K562 (cell line): ENCODE measurements at places on chromosomes 13 and 19. TPM values are rescaled to one million over a fixed set of nuclear protein-coding genes. Genes with fewer than 3 reads are reported as not detected.

GRCh38 chr13:31986676-31987470 lies 44.7 kb upstream of the FRY start:
- DNase-seq: no peak
- no peaks in the 10 kb centered on the region for H3K36me3 ChIP-seq
- H3K27ac ChIP-seq: no peak overlapping the region
- no peaks in the 10 kb centered on the region for H3K27me3 ChIP-seq

- H3K27ac ChIP-seq: no peak overlapping the region
- no peaks in the 10 kb centered on the region for H3K4me1 ChIP-seq
- DNase-seq: no peak
- H3K36me3 ChIP-seq: no peaks in the 10 kb centered on the region
Measured at GRCh38 chr13:55572408-55572807, 1568.3 kb upstream of the PRR20A start.

GRCh38 chr19:7442423-7442822 lies 46.4 kb downstream of the PEX11G start:
- no peak overlapping the region for H3K4me3 ChIP-seq
- H3K36me3 ChIP-seq: peaks cover 30% of the 10 kb centered on the region; the same call in 2 of the 3 replicates
- H3K27me3 ChIP-seq: no peaks in the 10 kb centered on the region
- peaks cover 2% of the 10 kb centered on the region; the same call in 1 of the 3 replicates for H3K4me1 ChIP-seq
- DNase-seq: no peak

GRCh38 chr19:610801-611480 lies 21.3 kb downstream of the HCN2 start:
- peak overlapping the region; percentile 76 for H3K27ac ChIP-seq
- peaks cover 28% of the 10 kb centered on the region; the same call in 2 of the 3 replicates for H3K36me3 ChIP-seq
- no peaks in the 10 kb centered on the region for H3K27me3 ChIP-seq
- peak overlapping the region; percentile 21 for H3K4me3 ChIP-seq

- peak overlapping the region; percentile 84 for H3K4me3 ChIP-seq
- H3K27ac ChIP-seq: peak overlapping the region; percentile 47; the same call in 2 of the 3 replicates
- peaks cover 20% of the 10 kb centered on the region; the same call in 1 of the 3 replicates for H3K36me3 ChIP-seq
- no peaks in the 10 kb centered on the region for H3K27me3 ChIP-seq
- DNase-seq: no peak
Measured at GRCh38 chr13:110706570-110707372, 855 bp upstream of the CARS2 start.

DNA sequence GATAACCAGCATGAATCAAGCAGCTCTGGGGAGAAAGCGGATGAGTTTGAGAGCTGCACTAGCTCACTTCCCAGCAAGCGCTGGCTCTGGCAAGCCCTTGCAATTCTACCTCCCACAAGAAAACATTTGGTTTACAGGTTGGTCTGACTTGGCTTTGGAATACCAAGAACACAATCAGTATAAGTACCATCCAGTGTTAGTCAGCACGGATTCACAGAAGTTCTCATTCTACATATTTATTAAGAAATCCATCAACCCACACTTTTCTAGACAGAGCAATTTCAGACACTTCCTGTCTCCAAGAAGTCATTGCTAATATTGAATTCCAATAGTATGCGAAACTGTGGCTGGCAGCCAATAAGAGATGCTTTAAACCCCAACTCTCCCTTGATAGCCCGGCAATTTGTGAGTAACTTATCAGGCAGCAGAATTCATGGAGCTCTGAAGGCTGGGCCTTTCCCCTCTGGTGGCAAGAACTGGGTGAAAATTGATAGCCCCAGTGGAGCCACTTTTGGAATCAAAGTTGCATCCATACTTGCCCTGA lies 59.4 kb upstream of the WASF3 start:
- H3K27me3 ChIP-seq: no peaks in the 10 kb centered on the region
- no peak overlapping the region for H3K4me3 ChIP-seq
- no peaks in the 10 kb centered on the region for H3K4me1 ChIP-seq
- DNase-seq: no peak
- no peak overlapping the region for H3K27ac ChIP-seq

DNA sequence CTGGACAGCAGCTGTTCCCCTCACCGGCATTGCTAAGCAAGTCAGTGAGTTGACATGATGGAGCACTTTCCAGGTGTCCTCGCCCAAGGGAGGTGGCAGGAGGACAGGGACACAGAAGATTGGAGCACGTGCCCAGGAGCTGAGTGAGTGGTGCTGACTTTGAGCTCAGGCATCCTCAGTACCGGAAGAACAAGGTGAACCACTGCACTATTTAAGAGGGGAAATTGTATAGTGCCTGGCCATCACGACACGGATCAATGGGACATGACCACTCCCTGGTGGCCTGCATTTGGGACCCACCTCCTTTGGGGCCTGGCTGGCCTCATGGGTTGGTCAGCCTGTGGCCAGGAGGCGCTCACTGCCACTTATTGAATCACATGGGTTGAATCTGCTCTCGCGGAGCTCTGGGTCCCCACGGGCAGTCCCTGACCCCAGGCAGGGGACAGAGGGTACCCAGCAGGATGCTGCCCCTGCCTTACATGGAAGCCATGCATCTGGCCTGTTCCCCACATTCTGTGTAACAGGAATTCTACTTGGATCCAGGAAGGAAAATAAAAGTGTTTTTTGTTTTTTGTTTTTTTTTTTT lies 206.9 kb upstream of the ZNF536 start:
- no peak overlapping the region for H3K4me3 ChIP-seq
- H3K36me3 ChIP-seq: no peaks in the 10 kb centered on the region
- no peak overlapping the region for H3K27ac ChIP-seq

DNA sequence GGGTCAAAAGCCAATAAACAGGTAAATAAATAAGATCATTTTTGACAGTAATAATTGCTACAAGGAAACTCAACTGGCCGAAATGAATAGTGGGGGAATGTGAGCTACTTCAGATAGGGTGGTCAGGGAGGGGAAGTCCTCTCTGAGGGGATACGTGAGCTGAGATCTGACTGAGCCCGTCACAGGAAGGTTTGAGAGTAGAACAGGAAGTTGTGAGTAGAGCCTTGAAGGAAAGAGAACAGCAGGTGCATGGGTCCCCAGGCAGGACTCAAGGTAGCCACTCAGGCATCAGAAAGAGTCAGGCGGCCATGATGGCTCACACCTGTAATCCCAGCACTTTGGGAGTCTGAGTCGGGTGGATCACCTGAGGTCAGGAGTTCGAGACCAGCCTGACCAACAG lies 6.3 kb downstream of the IRGQ start:
- no peak for DNase-seq
- H3K27me3 ChIP-seq: no peaks in the 10 kb centered on the region
- H3K4me3 ChIP-seq: no peak overlapping the region
- peaks cover 25% of the 10 kb centered on the region; the same call in 2 of the 3 replicates for H3K36me3 ChIP-seq
- H3K4me1 ChIP-seq: no peaks in the 10 kb centered on the region

DNA sequence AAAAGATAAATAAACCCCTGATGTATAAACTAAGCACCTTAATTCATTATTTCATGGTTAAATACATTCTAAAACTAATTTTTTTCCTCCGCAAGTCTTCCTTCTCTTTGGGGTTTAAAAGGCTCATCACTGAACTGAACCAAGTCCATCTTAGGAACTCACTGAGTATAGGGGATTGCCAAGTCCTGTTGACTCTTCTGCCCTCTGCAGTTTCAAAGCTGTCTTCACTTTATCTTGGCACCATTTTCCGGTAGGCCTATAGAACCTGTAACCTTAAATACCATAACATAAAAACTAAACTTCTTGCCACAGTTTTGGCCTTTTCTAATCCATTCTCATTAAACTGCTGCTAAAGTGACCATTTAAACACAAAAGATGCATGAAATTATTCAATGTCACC lies 66.5 kb upstream of the USPL1 start:
- no peaks in the 10 kb centered on the region for H3K4me1 ChIP-seq
- no peak overlapping the region for H3K4me3 ChIP-seq
- H3K27ac ChIP-seq: no peak overlapping the region

- no peak overlapping the region for H3K4me3 ChIP-seq
- H3K27ac ChIP-seq: no peak overlapping the region
- no peaks in the 10 kb centered on the region for H3K36me3 ChIP-seq
- DNase-seq: no peak
- no peaks in the 10 kb centered on the region for H3K4me1 ChIP-seq
Measured at GRCh38 chr13:95512957-95513356, 39.6 kb upstream of the CLDN10 start.

DNA sequence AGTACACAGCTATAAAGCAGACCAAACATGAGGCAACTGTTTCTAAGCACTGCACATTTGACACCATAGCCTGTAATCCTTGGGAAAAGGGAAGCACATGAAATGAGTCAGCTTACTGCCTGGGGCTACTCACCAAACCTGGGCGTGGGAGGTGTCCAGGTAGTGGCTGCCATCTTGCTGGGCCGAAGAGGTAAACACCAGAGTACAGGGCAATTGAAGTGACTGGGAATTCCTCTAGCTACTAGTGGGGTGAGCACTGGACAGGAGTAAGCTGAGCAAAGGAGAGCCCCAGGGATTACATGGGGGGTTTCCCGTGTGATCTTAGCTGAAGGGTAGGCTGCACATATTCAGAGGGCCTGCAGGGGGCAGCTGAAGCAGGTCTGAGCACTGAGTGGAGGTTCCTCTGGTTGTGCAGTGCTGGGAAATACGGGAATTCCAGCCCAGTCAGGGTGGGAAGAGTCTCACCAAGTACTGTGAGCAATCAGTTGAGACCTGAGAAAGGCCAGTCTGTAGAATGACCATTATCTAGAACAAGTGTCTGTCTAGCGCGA lies 140.5 kb downstream of the SLC7A1 start:
- peaks cover 47% of the 10 kb centered on the region for H3K4me1 ChIP-seq
- no peaks in the 10 kb centered on the region; the same call in 2 of the 3 replicates for H3K36me3 ChIP-seq
- H3K4me3 ChIP-seq: no peak overlapping the region
- peak; percentile 37 for DNase-seq

GRCh38 chr13:84705982-84706710 lies 823.9 kb upstream of the SLITRK1 start:
- no peak overlapping the region for H3K4me3 ChIP-seq
- DNase-seq: no peak
- H3K27me3 ChIP-seq: no peaks in the 10 kb centered on the region
- no peaks in the 10 kb centered on the region for H3K36me3 ChIP-seq
- no peaks in the 10 kb centered on the region for H3K4me1 ChIP-seq
- no peak overlapping the region for H3K27ac ChIP-seq

DNA sequence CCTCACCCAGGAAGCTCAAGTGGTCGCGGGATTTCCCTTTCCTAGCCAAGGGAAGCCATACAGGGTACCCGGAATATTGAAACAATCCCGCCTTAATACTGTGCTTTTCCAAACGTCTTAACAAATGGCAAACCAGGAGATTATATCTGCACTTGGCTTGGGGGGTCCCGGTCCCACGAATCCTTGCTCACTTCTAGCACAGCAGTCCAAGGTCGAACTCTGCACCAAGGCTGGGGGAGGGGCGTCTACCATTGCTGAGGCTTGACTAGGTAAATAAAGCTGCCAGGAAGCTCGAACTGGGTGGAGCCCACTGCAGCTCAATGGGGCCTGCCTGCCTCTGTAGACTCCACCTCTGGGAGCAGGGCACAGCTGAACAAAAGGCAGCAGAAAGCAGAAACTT lies 1644.8 kb downstream of the PCDH9 start:
- no peak overlapping the region for H3K4me3 ChIP-seq
- no peaks in the 10 kb centered on the region for H3K27me3 ChIP-seq
- DNase-seq: no peak
- no peaks in the 10 kb centered on the region for H3K36me3 ChIP-seq

DNA sequence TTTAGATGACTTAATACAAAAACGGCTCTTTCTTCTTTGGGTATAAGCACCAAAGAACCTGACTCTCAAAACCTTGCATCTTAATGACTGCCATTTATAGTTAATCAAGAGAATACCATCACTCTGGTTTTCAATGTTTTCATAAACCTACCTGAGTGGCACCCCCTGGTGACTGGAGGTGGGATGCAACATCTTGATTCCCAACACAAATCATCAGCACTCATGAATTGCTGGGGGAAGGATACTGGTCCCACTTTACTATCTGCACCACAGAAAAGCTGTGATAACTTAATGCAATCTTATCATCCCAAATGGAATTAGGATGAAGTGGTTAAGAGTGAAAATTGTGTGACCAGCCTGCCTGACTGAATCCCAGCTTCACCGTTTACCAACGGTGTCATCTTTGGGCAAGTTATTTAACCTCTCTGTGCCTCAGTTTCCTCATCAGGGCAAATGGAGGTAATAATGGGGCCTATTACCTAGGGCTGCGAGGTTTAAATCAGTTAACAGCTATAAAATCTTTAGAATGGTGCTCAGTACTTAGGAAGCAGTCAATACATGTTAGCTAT lies 366.4 kb downstream of the KLF12 start:
- no peak for DNase-seq
- H3K4me3 ChIP-seq: no peak overlapping the region
- no peaks in the 10 kb centered on the region for H3K36me3 ChIP-seq
- no peaks in the 10 kb centered on the region for H3K27me3 ChIP-seq
- H3K4me1 ChIP-seq: no peaks in the 10 kb centered on the region

- H3K27ac ChIP-seq: no peak overlapping the region
- no peak for DNase-seq
- no peaks in the 10 kb centered on the region for H3K27me3 ChIP-seq
- H3K4me1 ChIP-seq: peaks cover 2% of the 10 kb centered on the region; the same call in 1 of the 3 replicates
- no peaks in the 10 kb centered on the region; the same call in 2 of the 3 replicates for H3K36me3 ChIP-seq
- no peak overlapping the region for H3K4me3 ChIP-seq
Measured at GRCh38 chr19:50344661-50345318, 15.6 kb upstream of the KCNC3 start.

GRCh38 chr13:84481958-84482357 lies 599.7 kb upstream of the SLITRK1 start:
- H3K27me3 ChIP-seq: no peaks in the 10 kb centered on the region
- no peak for DNase-seq
- H3K4me3 ChIP-seq: no peak overlapping the region
- no peaks in the 10 kb centered on the region for H3K4me1 ChIP-seq
- H3K36me3 ChIP-seq: no peaks in the 10 kb centered on the region
- no peak overlapping the region for H3K27ac ChIP-seq

GRCh38 chr19:23762884-23763711 lies 4.4 kb upstream of the ZNF681 start:
- H3K27ac ChIP-seq: peak overlapping the region; percentile 81
- DNase-seq: peak; percentile 94
- H3K4me1 ChIP-seq: no peaks in the 10 kb centered on the region; the same call in 2 of the 3 replicates
- H3K36me3 ChIP-seq: peaks cover 13% of the 10 kb centered on the region; the same call in 2 of the 3 replicates

DNA sequence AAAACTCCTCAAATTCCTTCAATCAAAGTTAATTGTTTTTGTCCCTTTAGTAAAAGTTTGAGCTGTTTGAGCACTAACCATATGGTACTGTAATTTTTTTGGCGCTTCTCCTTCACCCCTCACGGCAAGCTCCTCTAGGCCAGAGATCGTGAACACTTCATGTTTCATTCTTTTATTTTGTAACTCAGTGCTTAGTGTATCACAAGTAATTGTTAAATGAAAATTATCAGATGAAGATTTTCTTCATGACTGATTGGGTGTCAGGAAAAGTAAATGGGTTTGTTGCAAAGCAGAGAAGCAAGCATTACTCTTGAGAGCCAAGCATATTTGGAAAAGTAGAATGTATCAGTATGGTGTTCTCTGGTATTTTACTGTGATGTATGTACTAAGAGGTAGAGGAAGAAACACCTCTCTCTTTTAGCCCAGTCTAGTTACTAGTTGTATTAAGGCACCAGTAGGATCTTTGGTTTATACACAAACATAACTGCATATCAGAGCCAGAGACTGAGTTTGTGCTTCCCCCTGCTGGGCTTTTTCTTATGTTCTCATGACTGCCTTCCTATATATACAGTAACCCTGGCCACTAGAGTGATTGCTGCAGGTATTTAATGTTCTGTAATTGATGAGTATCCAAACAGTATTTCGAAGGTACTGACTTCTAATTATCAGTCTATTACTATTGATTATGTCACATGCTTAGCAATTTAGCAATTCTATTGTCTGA lies 202.3 kb upstream of the KLHL1 start:
- no peaks in the 10 kb centered on the region for H3K4me1 ChIP-seq
- DNase-seq: peak; percentile 0

- no peaks in the 10 kb centered on the region for H3K27me3 ChIP-seq
- no peak for DNase-seq
- no peaks in the 10 kb centered on the region for H3K36me3 ChIP-seq
- no peak overlapping the region for H3K27ac ChIP-seq
- H3K4me3 ChIP-seq: no peak overlapping the region
Measured at GRCh38 chr19:28793391-28794168, 419.4 kb downstream of the UQCRFS1 start.

The THSD8 gene
- 42.4 and 49.3 TPM in 2 replicates for total RNA-seq

The NTN5 gene
- total RNA-seq: not detected in 2 replicates

The DHRS12 gene
- total RNA-seq: 1.1 and 1.2 TPM in 2 replicates

The MAST1 gene
- 10.3 and 12.1 TPM in 2 replicates for total RNA-seq
